Stimulated activated CD4-positive, alpha-beta T cell treated with anti-CD3 and anti-CD28 coated beads, Interleukin-12 subunit alpha, Interleukin-12 subunit beta, amount 100 ng/mL, for 4 hours (primary cell): ENCODE measurements at places on chromosomes 5 and 9.

DNA sequence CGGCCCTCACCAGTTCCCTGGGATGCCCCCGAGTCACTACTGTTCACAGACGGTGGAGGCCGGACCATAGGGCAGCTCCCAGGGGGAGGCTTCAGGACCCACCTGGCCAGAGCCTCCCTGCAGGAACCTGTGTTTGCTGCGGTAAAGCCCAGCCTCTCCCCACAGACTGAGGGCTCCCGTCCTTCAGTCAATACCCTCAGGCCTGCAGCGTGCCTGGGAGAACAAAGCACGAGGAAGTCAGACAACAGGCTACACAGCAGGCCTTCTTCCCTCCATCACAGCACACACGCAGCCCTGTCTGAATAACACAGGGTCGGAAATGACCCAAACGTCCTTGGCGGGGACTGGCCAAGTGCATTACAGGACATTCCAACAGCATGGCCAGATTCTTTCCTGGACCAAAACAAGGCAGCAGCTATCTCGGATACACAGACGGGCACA is 34.4 kb downstream of the COL23A1 start:
- no peak for DNase-seq

DNA sequence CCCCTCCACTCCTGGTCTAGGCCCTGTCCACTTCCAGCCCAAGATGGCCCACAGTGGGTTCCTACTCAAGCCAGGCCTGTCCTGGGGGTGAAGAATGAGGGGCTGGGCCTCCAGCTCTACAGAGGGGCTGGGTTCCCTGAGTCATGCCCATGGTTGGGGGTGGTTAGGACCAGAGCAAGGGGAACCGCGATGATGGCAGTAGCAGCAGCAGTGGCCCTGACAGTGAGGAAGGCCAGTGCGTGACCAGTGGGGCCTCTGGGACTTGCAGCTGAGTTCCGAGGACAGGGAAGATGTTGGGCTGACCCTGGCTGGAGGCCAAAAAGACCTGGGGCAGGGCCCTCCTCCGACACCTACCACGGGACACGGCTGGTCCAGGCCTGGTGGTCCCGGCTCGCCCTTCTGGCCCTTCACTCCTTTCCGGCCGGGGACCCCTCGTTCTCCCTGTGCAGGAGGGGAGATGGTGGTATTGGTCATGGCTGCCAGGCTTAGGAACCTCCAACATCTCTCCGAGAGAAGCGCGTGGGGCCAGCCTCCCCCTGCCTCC is 9.2 kb upstream of the PHYKPL start:
- no peak for DNase-seq

- DNase-seq = no peak
These were observed 1.7 kb downstream of the GOLM1 start for GRCh38 chr9:86097510-86098224.

DNA sequence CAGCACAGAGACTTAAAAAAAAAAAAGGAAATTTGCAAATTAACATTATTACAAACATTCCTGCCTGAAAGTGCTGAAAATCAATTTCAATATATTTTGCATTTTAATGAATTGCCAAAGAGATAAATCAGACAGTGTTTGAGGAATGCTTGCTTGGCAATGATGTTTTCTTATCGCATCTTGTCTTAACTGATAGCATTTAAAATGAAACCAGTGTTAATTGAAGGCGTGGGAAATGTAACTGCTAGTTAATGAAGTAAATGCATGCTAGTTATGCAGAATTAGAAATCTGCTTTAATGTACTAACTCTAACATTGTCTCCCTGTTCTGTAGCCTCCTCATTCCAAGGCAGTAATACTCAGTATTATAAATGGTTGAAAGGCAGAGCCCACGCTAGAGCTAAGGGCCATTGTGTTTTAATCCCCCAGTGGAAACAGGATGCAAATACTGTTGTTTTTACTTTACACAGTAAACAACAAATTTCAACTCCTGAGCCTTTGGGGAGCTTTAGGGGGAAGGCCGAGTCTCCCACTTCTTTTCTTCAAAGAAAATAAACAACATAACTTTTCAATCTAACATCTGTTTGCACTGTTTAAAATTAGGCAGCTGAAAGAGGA is 586.9 kb downstream of the TLE4 start:
- DNase-seq = no peak

DNA sequence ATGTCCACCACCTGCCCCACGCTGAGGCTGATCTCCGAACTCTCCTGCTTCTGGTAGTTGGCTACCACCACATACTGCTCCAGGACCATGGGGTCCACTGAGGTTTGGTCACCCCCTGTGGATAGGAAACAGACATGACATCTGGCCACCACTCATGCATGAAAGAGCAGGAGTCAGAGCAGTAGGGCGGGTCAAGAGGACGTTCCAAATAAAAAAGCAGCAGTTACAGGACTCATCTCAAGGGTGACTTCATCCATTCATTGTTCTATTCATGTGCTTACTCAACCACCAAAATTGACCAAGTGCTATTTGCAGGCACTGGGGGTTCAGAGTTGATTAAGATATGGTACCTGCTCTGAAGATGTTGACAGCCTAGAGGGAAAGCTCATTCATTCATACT is 79.2 kb upstream of the UBTD2 start:
- no peak for DNase-seq

- DNase-seq = no peak
These were observed 23.5 kb upstream of the ALDOB start for GRCh38 chr9:101458963-101459631.

DNA sequence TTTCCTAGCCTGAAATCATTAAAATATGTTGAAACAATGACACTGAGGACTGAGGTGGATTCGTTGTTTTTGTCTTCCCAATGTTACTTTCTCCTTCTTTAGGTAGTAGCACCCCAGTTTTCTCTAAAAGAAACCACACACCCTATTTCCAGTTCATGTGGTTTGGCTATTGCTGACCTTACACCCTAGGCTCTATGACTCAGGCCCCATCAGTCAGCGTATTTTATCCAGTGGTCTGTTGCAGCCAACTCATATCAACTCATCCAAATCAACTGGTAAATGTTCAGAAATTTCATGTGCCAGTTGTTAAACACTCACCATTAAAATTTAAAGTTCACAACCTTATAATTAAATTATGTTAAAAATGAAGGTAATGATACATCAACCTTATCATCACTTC is 44.6 kb upstream of the NFIB start:
- no peak for DNase-seq

DNA sequence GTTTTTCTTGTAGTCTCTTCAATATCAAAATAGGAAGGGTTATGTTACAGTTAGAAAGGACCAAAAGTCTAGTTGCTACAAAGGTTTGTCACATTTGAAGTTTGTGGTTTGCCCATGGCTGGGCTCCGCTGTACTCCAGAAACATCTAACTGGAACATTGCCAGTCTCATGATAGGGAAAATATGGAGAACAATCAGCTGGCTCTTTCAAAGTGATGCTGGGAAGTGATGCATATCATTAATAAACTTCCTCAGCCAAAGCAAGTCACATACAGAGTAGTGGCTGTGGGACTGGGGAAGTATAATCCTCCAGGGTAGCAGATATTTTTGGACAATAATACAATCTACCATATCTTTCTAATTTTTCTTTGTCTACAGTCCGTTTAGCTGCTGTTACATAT is 8.8 kb downstream of the BTF3 start:
- DNase-seq = no peak

DNA sequence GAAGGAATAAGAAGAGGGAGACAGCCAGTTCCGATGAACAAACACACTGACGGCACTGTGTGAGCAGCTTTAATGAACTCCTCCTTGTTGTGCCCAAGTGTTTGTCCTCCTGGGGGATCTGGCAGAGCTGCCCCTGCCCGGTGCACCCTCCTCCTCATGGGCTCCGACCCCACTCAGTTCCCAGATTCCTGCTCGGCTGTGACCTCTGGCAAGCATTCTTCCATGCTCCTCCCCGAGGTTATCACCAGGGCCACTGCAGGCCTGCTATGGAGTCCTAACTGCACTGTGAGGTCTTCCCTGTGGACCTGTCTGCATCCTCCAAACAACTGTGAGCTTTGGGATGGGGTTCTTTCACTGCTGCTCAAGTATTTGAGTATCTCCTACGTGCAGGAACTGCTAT is 142.2 kb downstream of the DCP2 start:
- no peak for DNase-seq

DNA sequence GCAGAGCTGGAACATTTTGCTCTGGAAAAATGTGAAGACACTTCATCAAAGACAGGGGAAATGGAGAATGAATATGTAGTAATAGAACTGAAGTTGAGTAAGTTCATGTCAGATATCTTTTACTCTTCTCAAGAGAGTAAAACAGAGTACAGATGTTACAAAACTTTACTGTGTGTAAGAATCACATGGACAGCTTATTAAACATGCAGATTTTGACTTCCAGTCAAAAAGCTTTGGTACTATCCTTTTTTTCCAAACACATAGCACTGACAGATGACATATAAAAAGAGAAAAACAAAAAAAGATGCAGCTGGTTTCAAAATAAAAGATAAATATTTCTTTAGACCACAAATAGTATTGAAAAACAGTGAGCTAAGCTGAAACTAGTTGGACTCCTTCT is 115.4 kb downstream of the FBN2 start:
- no peak for DNase-seq

- no peak for DNase-seq
These were observed 2144.3 kb upstream of the C9orf72 start for GRCh38 chr9:29717631-29718030.

DNA sequence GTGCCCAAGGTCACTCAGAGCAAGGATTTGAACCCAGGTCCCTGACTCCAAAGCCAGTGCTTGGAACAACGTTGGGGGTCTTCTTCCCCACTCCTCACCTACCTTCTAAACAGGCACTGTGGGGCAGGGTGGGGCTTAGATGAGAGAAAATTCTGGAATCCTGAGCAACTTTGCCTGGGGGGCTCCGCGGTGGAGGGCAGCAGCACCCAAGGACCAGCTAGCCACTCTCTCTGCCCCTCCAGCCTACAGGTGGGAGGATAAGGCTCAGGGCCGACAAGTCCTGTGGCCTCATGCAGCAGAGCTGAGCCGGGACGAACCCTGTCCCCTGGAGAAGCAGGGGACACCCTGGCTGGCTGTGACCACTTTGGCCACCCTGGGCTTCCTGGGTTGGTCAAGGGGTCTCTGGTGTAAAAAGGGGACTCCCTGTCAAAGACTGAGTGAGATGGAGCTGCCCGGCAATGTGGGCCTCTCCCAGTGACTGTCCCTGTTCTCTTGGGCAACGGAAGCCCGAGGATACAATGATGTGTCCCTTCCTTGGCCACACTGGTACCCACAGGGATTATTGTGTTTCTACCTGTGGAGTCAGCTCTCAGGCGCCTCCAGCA is 26.5 kb downstream of the CEL start:
- no peak for DNase-seq

GRCh38 chr5:5315068-5315980 is 107.2 kb upstream of the ICE1 start:
- no peak for DNase-seq

GRCh38 chr9:134215699-134216448 is 51.5 kb upstream of the RNU6ATAC start:
- DNase-seq = no peak

DNA sequence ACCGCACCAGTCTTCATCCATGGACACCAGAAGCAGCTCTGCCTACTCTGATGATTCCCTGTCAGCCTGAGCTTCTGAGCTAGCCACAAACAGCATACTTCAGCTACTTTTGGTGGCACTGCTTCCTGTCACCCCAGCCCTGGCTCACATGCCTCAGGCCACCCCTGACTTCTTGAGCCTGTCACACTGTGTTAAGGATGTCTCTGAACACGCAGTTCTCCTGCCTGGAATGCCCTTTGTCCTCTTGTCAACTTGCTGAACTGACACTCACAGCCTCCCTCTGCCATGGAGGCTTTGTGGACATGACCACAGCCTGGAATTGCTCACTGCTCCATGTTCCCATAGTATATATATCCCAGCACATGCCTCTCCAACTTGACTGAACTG is 7.2 kb downstream of the MACROH2A1 start:
- no peak for DNase-seq

- no peak for DNase-seq
These were observed 79.6 kb downstream of the WNK2 start for GRCh38 chr9:93263334-93264229.

- DNase-seq = peak; percentile 62
These were observed 129.1 kb downstream of the KCNIP1 start for GRCh38 chr5:170632985-170633234.

- DNase-seq = no peak
These were observed 27.2 kb downstream of the MORN5 start for GRCh38 chr9:122186777-122187470.

GRCh38 chr5:24492229-24492628 is 152.5 kb downstream of the CDH10 start:
- no peak for DNase-seq

- DNase-seq = no peak
These were observed 62.0 kb downstream of the RASGRF2 start for GRCh38 chr5:81021951-81022687.

DNA sequence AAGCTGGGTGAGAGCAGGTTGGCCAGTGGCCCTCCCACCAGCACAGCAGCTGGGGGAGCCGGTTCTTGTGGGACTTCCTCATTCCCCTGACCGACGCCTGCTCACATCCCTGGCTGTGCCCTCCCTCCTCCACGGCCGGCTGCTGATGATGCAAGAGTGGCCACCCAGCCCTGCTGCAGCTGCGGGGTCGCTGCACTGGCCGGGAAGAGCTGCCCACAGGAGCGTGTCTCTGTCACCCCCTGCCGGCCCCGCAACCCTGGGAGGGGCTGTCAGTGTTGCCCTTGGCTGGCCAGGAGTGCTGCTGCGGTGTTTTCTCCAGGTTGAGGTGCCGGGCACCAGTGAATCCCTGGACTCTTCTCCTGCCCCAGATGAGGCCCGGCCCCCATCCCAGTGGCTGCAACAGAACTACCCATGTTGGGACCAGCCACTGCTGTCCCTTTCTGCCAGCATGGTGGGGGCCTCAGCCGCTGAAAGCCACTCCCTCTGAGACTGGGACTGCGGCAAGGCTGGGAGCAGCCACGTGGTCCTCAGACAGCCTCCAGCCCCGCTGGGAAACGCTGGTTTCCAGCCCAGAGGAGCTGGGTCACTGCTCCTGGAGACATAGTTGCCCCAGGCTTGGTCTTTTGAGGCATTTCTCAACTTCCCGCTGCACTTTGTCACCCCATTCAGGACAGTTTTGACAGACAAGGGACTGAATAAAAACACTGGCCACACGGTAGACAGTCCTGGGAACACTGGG is 739 bp downstream of the CARD9 start:
- no peak for DNase-seq

- DNase-seq = no peak
These were observed 87.4 kb downstream of the SGCD start for GRCh38 chr5:156414391-156414790.

DNA sequence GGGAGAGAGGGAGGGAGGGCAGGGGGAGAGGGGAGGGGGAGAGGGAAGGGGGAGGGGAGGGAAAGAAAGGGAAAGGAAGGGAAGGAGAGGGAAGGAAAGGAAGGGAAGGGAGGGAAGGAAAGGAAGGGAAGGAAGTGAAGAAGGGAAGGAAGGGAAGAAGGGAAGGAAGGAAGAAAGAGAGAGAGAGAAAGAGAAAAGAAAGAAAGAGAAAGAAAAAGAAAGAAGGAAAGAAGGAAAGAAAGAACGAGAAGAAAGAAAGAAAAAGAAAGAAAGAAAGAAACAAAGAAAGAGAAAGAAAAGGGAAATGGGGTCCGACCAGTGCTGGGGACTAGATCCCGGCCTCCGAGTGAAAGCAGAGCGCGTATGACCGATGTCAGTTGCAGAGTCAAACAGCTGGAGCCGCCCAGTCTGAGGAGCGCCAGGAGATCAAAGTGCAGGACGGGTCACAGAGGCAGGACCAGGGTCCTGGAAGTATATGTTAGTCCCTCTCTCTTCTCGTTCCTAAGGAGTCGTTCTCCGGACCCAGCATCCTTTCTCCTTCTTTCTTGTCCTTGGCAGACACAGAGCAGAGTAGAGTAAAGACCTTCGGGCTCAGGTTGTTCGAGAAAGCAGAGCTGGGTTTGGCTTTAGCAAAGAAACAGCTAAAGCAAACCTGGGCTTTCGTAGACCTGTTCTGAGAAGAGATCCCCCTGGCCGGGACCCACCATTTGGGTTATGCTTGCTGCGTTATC is 305.4 kb upstream of the MSX2 start:
- DNase-seq = no peak
